ENCODE measurements at places on chromosomes 7 and 10.

- no peak for DNase-seq
These were observed 57.1 kb upstream of the DYNC1I1 start for GRCh38 chr7:95715274-95715673.

DNA sequence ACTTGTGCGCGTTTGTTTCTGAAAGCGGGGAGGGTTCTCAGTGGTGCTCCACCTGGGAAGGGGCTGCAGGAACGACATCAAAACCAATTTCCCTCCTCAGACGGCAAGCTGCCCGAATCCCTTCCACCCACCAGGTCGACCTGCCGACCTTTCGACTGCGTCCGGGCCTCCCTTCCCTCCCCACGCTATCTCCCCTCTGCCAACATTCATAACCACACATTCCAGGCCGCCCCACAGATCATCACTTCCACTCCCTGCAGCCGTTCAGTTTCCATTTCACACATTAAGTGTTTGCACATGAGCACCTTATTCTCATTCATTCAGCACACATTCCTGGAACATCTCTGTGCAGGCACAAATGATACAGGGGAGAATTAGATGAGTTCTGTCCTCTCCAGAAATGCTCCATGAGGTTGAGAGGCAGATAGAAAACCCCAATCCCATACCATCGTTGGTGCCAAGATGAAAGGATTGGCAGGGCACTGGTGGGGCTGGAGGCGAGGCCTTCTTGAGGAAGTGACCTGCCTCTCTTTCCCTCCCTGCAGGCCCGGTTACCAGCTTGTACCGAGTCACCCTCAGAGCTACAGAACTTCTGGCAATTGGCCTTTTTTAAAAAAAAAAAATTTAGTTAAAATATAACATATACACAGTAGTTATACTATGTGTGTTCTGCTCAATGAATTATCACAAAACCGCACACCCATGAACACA, 70.0 kb downstream of the MINDY4 start:
- DNase-seq = no peak

- no peak for DNase-seq
These were observed 26.5 kb downstream of the MRC1 start for GRCh38 chr10:17835688-17836087.

GRCh38 chr10:50362547-50363125, 111.3 kb upstream of the ASAH2 start:
- DNase-seq = no peak

DNA sequence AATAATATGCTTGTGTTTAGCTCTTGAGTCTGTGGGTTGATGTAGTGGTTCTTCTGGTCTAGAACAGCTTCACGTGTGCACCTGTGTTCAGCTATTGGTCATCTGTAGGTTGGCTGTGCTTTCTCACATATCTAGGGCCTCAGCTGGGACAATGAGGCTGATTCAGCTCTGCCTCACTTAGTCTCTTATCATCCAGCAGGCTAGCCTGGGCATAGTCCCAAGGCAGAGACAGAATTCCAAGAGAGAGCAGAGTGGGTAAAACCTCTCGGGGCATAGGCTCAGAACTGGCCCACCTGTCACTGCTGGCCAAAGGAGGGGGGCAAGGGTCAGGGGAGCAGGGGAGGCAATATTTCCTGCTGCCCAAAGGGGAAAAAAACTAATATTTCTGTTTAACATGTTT, 32.0 kb upstream of the MXI1 start:
- no peak for DNase-seq

- DNase-seq = no peak
These were observed 990.7 kb downstream of the CCSER2 start for GRCh38 chr10:85318809-85319807.

- DNase-seq = no peak
These were observed 24.0 kb upstream of the NANOS1 start for GRCh38 chr10:119005362-119006043.

- no peak for DNase-seq
These were observed 667.8 kb upstream of the MKI67 start for GRCh38 chr10:128793726-128794655.

Data from activated CD8-positive, alpha-beta T cell treated with anti-CD3 and anti-CD28 coated beads for 36 hours (primary cell).